ENCODE measurements at places on chromosomes 16 and 17.

GRCh38 chr17:20189979-20190378 is 180.8 kb downstream of the SPECC1 start:
- no peak for DNase-seq

DNA sequence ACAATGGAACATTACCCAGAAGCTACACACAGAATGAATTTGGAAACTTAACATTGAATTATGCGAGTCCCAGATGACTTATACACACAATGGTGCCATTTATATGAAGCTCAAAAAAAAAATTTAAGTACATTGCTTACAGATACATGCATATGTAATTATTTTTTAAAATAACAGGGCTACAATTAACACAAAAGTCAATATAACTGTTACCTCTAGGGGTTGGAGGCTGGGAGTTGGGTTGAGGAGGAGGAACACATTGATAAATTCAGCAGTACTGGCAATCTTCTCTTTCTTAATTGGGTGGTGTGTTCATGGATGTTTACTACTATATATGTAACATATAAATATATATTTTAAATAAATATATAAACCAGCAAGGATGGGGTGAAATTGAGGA is 1.1 kb downstream of the ZNF23 start:
- DNase-seq: no peak

GRCh38 chr16:1989209-1990100 is at the start of gene SYNGR3:
TSS of gene SYNGR3 (plus strand) at chr16:1989970. CDS start at chr16:1990103, 133 bp downstream.
- DNase-seq: no peak

DNA sequence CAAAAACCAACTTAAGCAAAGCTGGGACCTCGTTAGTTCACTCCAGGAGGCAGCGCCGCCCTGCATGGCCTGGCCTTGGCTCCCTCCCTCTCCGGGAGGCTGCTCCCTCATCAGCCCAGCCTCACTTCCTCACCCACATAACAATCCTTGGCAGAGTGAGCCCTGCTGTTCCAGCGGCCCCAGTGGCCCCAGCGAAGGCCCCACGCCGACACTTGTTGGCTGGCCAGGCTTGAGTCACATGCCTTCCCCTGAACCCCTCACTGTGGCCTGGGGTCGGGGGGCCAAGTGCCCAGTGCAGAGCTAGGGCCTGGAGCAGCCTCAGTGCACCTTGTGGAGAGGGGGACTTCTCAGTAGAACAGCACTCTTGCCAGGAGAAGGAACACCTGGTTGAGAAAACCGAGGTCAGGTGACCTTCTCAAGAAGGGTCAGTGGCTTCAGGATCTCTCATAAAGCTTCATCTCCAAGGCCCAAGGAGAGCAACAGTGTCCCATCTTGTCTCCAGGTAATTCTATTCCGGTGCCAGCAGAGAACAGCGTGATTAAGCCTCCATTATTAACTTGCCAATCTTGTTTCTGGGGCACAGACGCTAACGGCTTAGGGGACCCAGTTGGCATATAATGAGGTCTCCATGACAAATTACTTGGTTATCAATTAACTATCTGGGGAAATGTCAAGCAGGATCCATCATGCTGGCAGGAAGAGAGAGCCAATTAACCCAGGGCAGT is 26.8 kb downstream of the ENDOV start:
- no peak for DNase-seq

DNA sequence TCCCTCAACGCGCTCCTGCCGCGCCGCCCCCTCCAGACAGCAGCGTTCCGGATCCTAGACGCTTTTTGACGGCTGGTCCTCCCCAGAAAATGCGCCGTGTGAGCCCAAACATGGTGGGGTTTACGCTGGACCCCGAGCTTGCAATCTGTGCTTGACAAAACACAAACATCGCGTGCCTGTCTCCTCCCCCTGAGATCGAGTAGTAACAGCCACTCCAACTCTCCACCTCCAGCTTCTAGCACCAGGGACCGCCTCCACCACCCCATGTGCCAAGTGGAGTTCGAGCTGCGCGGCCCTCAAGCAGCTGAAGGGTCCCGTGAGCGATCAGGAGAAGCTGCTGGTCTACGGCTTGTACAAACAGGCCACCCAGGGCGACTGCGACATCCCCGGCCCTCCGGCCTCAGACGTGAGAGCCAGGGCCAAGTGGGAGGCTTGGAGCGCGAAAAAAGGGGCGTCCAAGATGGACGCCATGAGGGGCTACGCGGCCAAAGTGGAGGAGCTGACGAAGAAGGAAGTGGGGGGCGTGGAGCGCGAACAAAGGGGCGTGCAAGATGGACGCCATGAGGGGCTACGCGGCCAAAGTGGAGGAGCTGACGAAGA is 656 bp upstream of the GEMIN4 start:
- peak; percentile 9 for DNase-seq

GRCh38 chr16:35409503-35409902 is 1950.1 kb downstream of the TP53TG3F start:
- no peak for DNase-seq

GRCh38 chr17:68437979-68438822 is 19.1 kb downstream of the WIPI1 start:
- peak; percentile 65 for DNase-seq

GRCh38 chr17:40720899-40721298 is 17.3 kb upstream of the KRT24 start:
- DNase-seq: no peak

GRCh38 chr17:53462393-53462811 is 360.3 kb upstream of the KIF2B start:
- DNase-seq: no peak

DNA sequence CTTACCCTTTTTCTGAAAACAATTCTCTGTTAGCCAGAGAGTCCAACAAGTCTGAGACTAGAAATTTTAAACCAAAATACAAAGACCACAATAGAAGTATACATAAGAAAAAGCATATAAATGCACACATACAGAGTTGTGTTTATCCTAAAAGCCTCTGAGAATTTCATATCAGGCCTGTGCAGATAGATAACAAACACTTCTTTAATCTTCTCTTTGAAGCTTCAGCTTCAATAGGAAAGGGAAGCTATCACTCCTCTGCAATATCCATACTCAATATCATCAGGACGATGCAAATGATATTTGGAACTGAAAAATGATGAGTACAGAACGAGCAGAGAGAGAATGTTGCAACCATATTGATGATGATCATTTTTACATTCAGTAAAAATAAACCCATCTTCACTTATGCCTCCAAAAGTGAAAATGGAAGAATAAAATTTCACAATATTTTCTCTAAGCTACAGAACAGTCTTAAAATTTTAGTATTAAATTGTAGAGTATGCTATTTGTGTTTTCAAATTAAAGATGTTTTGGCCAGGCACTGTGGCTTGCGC is 61.6 kb downstream of the SKAP1 start:
- no peak for DNase-seq

DNA sequence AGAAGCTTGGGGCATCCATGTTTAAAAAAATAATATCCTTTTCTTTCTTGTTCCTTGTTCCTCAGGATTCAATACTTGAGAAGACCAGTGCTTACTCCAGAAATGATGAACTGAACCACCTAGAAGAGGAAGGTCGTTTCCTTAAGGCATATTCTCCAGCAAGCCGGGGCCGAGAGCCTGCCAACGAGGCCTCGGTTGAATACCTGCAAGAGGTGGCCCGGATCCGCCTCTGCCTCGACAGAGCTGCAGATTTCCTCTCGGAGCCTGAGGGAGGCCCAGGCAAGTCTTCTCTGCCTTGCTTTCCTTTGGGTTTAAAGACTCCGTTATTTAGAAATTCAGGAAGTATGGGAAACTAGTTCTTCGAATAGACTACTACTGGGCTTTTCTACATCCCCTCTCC is 42.5 kb upstream of the ENDOV start:
- no peak for DNase-seq

- DNase-seq: no peak
These were observed 542 bp downstream of the SLC39A11 start for GRCh38 chr17:73091770-73092522.

- DNase-seq: no peak
These were observed 295.3 kb upstream of the KIF2B start for GRCh38 chr17:53527473-53527872.

- DNase-seq: peak; percentile 51
These were observed 3.9 kb downstream of the TRPV2 start for GRCh38 chr17:16419074-16419928.

DNA sequence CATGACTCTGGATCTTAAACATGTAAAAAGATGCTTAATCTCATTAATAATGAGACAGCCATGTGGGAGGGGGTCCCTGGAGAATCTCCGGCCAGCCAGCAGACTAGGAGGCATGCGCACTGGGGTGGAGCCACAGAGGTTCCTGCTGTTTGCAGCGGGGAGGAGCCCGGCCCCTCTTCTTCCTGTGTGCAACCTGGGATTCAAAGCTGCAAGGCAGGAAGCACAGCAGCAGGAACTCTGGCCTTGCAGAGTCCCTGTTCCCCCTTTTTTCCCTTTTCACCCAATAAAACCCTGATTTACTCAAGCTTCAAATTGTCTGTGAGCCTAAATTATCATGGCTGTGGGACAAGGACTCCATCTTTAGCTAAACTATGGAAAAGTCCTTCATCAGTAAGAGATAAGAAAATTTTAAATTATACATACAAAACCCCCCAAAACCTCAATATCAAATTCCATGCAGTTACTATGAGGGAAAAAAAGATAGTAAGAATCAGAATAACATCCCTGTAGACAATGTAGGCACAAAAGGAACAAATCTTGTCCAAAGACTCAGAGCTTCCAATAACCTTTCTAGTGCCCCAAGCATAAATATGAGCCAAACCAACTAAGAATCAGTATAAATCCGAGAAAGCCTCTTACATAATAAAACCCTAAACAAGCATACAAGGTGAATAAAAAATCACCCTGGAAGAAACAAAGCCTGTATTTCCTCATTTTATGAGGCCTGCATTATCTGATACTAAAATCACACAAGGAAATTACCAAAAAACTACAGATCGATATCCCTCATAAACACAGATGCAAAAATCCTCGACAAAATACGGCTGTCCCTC is 12.1 kb downstream of the CFDP1 start:
- peak; percentile 24 for DNase-seq

GRCh38 chr17:81498953-81499600 is 13.5 kb downstream of the ACTG1 start:
- no peak for DNase-seq

DNA sequence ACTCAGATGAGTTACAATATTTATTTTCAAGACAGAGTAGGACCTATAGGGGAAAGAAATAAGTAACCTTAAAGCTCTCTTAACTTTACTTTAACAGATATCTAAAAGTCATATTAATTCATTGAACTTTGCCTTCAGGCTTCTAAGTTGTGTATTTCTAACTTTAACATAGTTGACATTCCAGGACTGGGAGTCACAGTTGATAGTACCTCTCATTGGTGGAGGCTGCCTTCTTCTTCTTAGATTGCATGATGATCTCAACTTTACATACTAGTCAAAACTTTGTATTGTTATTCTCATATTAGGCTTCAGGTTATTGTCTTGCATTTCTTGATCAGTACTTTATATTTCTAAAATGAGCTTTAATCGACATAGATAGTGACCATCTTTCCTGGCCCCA is 350.1 kb upstream of the KIF2B start:
- no peak for DNase-seq

GRCh38 chr17:79235808-79236207 is 161.2 kb downstream of the ENGASE start:
- no peak for DNase-seq

DNA sequence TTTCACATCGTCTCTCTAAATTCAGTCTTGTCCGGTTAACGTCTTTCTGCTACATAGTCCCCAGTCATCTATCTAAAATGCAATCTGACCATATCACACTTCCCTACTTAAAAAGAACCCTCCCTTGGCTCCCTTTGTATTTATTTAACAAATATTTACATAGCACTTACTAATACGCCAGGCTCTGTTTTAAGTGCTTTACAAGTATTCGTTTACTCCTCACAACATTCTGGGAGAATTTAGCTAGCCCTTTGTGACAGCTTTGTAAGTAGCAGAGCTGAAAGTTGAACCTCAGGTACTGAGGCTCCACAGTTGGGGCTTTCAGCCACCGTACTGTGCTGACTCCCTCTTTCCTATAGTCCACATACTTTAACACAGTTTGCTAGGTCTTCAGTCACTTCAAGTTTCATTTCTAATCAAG is 9.2 kb downstream of the PAFAH1B1 start:
- no peak for DNase-seq

- peak; percentile 31 for DNase-seq
These were observed 1.1 kb downstream of the VAT1 start for GRCh38 chr17:43020789-43021740.

- no peak for DNase-seq
These were observed 32.9 kb downstream of the TRARG1 start for GRCh38 chr17:1312261-1312870.

DNA sequence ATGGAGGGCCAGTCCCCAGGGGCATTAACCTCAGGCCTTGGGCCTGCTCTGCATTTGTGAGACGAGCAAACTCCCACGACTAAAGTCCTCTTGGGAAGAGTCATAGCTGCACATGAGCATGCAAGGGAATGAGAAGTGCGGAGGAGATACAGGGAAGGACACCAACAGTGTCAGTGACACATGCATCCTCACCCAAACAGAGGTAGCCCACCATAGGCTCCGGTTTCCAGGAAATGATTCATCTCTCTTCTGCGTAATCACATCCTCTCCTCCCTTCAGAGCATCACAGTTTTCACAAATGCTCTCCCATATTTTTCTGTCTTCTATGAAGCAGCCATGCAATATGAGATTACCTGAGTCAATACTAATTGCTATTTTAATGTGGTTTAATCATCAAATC is 725.7 kb upstream of the GOT2 start:
- no peak for DNase-seq

DNA sequence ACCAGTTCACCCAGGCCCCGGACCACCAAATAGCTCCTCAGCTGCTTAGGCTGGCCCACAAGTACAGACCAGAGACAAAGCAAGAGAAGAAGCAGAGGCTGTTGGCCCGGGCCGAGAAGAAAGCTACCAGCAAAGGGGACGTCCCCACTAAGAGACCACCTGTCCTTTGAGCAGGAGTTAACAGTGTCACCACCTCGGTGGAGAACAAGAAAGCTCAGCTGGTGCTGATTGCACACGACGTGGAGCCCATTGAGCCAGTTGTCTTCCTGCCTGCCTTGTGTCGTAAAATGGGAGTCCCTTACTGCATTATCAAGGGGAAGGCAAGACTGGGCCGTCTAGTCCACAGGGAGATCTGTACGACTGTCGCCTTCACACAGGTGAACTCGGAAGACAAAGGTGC is 15.4 kb downstream of the FOXF1 start:
- DNase-seq: no peak

GRCh38 chr16:31487720-31488467 is 5.0 kb downstream of the SLC5A2 start:
- peak; percentile 76 for DNase-seq

- DNase-seq: no peak
These were observed 271.1 kb upstream of the CDH11 start for GRCh38 chr16:65392806-65393565.

DNA sequence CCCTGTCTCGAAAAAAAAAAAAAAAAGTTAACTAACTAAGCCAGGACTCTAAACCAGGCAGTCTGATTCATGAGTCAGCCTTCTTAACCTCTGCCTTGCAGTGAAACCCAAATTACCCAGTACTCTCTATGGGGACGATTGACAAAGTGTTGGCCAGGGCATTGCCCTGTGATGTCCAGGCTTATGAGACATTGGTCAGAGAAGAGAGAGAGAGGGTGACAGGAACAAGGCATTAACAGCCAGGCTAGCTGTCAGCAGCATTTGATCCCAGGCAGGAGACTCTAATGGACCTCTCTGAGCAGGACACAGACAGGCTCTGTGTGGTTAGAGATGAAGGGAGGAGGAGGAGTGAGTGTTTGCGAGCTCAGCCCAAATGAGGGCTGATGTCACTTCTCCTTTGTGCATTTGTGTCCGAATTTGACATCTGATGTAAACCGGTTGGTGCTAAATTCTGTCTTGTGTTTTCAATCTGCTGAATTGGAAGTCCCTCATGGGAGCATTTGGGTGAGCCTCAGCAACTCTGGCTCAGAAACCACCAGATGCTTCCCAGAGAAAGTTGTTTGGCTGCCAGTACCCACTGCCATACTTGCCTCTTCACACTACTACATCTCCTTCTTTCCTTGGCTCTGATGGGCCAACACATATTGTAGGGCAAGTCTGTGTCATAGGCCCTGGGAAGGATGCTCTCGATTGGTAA is 4.3 kb upstream of the MYL4 start:
- peak; percentile 53 for DNase-seq
